ENCODE measurements at places on chromosomes 1 and 21.

- peak; percentile 30 for DNase-seq
Observed at GRCh38 chr1:119549719-119550132, 42.7 kb downstream of the HSD3B1 start.

GRCh38 chr1:159867664-159868026 lies 5.2 kb upstream of the VSIG8 start:
- no peak for DNase-seq

DNA sequence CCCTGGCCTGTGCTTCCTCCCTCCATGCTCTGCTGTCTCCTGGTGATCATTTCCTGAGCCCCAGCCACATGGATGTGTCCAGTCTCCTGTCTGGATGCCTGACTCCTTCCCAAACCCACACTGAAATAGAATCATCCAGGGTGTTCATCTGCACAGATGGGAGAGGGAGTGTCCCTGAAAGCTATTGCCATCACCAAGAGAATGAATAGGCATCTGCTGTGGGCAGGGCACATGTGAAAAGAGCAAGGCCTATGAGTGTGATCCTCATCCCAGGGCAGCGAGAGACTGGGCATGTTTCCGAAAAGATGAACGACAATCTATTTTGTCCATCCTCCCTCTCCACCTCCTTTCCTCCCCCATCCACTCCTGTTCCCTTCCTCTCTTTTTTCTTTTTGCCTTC lies 5.0 kb downstream of the IGSF21 start:
- no peak for DNase-seq

- DNase-seq, result no peak
Observed at GRCh38 chr1:203661572-203661971, 34.9 kb downstream of the ATP2B4 start.

DNA sequence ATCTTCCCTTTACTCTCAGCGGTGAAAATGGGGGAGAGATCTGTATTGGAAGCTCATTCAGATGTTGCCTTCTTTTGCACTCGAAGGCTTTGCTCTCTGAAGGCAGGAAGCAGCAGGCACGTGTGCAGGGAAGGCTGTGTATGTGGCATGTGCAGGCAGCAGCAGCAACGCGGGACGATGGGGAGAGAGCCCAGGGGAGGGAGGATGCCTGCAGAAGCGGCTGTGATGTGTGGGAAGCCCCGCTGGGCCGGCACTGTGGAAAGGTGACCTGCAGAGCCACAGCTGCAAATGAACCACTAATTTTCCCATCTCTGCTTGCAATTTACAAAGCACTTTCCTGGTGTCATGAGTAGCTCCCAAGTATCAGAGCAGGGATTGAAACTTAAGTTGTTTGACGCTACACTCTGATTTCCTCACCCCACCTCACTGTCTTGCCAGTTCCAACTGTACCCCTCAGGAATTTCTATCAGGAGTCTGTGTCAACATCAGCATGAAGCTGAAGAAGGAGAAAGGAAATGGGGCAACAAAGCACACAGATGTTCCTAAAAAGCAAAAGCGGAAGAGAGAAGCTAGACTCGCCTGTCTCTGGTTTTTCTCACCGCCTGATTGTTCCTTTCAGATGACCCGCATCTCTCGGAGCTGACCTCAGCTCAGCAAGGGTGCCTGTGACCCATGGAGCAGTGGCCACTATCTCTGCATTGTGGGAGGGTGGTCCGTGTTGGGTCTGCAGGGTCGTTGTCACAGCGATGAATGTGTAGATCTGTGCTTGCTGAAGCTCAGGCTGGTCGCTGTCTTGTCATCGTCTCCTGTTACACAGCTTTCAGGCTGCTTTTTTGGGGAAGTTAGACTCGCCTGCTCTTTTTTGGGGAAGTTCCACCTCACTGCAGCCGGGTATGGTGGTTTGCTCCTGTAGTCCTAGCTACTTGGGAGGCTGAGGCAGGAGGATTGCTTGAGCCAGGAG lies 156.1 kb downstream of the KIF26B start:
- DNase-seq, result peak; percentile 50

DNA sequence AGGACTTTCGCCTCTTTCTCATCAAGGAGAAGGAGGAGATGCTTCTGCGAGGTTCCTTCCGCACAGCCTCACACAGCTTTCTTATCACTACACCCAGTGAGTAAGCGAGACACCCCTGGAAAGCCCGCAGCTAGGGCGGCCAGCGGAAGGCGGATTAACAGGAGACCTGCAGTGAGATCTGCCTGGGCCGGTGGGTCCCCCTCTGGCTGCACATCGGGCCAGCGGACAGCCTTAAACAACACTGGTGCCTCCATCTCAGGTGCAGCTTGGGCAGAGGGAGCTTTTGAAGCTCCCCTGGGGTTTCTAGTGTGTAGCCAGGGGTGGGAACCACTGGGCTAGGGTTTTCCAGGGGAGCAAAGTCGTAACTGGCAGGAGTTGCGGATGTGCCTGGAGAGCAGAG lies 17.5 kb upstream of the MTARC1 start:
- DNase-seq, result no peak

DNA sequence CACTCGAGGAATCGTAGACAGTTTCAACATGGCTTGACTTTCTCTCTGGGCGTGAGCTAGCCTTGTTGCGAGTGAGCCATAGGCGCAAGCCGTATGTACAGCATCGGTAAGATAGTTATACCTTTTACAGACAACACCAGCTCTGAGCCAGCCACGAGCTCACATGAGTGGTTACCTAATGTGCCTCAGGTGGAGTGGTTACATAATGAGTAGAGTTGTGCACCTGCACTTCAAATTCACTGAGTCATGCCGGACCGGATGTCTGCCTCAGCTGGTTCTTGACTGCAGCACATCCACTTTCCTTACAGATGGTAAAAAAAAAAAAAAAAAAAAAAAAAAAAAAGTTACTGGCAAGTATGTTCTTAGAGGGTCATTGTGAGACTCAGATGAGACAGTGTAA lies 360.4 kb upstream of the NR5A2 start:
- no peak for DNase-seq

DNA sequence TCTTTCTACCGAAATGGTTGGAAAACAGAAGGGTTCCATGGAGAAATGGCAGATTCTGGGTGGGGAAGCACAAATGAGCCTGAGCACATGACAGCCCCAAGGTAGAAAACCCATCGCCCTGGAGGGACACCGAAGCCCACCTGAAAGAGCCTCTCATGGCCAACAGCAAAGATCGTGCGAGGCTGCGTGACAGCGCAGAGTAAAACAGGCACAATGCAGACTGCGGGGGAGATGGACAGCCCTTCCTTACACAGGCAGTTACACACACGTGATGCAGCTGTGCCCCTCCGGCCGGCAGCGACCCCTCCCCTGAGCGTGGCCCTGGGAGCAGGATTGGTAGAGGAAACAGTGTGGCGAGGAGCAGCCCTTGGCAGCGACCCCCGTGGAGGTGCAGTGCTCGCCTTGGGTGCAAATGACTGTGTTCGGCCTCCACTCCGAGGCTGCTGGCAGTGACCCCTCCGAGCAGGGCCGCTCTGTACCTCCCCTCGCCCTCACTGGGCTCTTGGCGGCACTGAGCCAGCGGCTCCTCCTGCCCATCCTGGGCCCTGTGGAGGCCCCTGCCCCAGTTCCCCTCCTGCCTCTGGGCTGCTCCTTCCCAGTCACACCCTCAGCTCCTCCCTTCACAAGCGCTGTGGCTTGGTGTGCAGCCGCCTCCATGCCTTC lies 120.9 kb upstream of the COL6A1 start:
- DNase-seq, result no peak

- DNase-seq, result no peak
Observed at GRCh38 chr1:25647106-25647505, 30.5 kb downstream of the MAN1C1 start.

DNA sequence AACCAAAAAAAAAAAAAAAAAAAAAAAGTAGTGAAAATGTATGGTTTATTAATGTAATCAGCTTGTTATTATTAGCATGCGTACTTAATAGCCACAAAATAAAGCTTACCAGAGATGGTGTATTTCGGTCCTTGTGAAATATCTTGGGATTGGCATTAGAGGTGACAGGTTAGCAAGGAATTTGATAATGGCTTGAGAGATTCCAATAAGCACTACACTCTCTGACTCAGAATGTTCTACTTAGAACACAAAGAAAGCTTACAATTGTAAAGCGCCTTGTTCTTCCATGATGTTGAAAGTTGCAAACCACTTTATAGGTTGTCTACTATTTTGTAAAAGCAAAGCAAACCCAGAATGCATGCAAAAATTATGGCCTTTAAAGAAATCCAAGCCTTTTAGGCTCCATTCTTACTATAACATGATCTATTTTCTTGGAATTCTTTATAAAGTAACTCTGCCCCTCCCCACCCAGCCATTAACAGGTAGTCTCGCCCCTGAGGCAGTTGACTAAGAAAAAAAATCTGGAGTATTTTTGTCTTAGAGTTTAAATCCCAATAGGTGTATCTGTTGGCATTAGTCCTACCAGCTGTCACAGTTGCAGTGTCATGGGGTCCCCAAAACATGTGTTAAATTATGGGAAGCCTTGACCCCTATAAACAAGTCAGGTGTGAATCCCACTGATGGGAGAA lies 129.2 kb downstream of the DHRS3 start:
- no peak for DNase-seq

DNA sequence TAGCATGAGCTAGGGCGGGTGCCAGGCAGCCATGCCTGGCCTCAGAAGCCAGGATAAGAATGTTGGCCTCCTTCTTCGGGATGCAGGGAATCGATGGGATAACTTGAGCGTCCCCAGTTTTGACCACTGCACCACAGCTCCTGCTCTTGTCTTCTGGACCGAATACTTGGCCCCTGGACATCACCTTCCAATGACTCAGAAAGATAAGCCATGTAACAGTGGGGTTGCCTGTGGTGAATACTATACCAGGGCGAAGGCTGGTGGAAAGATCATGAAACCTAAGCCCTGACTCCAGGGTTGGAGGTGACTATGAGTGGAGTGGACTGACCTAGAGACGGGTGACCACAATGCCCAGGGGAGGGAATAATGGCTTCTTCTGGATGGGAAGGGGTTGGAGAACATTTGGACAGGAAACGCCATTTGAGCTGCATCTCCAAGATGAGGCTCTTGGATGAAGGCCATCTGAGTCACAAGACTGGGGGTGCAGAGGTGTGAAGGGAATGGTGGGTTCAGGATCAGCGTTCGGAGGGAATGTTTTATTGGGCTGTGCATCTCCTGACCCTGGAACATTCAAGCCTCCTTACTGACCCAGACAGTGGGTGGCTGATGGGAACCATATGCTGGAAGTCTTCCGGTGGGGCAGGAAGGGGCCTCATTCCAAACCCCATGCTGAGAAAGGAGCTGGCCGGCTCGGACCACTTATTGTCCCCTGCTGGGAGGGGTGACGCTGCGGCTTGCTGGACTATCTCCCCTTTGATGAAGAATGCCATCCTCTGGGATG lies 18.5 kb upstream of the KCNE2 start:
- DNase-seq, result no peak

DNA sequence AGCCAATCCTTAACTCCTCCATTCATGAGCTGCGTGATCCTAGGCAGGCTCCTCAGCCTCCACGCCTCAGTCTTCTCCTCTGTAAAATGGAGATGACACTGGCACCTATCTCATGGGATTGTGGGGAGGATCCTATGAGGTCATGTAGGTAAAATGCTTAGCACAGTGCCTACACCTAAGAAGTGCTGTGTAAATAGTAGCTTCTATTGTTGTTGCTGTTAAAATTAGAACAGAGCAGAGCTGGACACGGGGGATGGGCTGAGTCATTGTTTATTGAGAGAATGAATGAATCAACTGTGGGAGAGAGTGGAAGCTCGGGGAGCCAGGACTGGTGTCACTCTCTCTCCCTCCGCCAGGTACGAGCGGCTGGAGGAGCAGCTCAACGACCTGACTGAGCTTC lies 43.0 kb downstream of the TMCC2 start:
- DNase-seq, result no peak

Measured in GM20000 (cell line).